ENCODE measurements at places on chromosomes 4 and X. TPM values are rescaled to one million over a fixed set of nuclear protein-coding genes. Genes with fewer than 3 reads are reported as not detected.
A peak's percentile ranks its signal among the peaks of the same experiment; 100 is the strongest.

COL4A6 gene
- total RNA-seq: 0.28 TPM

TLR10 gene
- total RNA-seq: not detected

NOX1 gene
- total RNA-seq: not detected

GAGE13 gene
- total RNA-seq: not detected

PABPC4L gene
- 0.72 TPM for total RNA-seq

STOX2 gene
- total RNA-seq: 5.4 TPM

C4orf51 gene
- total RNA-seq: not detected

MEPE gene
- total RNA-seq: not detected

GPRASP2 gene
- total RNA-seq: 24.7 TPM

- H3K36me3 ChIP-seq: no peaks in the 10 kb centered on the region
- no peak overlapping the region for H3K27ac ChIP-seq
- DNase-seq: no peak
- no peaks in the 10 kb centered on the region for H3K27me3 ChIP-seq
- H3K4me1 ChIP-seq: no peaks in the 10 kb centered on the region
Measured at GRCh38 chr4:33218238-33218637, 2498.1 kb downstream of the PCDH7 start.

GRCh38 chrX:915427-916229 lies 285.0 kb downstream of the SHOX start:
- H3K36me3 ChIP-seq: no peaks in the 10 kb centered on the region
- H3K27ac ChIP-seq: no peak overlapping the region
- DNase-seq: no peak
- H3K27me3 ChIP-seq: no peaks in the 10 kb centered on the region

DNA sequence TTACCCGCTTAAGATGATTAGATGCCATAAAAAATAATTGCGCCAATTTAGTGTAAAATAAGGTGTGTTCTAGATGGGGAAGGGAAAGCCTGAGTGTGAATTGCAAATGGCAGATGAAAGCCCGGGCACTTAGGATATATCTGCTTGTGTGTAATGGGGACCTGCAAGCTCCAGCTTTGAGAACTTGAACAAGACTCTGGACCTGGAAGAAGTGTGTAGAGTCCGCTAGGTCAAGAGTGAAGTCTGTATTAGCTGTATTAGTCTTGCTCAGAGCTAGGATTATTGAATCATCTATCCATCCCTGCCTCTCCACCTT lies 4.2 kb downstream of the NEUROG2 start:
- H3K36me3 ChIP-seq: no peaks in the 10 kb centered on the region
- H3K4me1 ChIP-seq: peaks cover 5% of the 10 kb centered on the region
- no peak for DNase-seq
- H3K27me3 ChIP-seq: peaks cover 84% of the 10 kb centered on the region

DNA sequence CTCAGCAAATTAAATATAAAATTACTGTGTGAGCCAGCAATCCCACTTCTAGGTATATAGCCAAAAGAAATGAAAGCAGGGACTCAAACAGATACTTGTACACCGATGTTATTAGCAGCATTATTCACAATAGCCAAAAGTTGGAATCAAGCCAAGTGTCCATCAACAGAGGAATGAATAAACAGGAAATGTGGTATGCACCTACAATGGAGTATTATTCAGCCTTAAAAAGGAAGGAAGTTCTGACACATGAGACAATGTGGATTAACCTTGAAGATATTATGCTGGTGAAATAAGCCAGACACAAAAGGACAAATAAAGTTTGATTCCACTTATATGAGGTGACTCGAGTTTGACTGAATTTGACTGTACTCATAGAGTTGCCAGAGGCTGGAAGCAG lies 108.3 kb upstream of the DUSP21 start:
- no peaks in the 10 kb centered on the region for H3K36me3 ChIP-seq
- H3K27ac ChIP-seq: no peak overlapping the region
- no peaks in the 10 kb centered on the region for H3K4me1 ChIP-seq

DNA sequence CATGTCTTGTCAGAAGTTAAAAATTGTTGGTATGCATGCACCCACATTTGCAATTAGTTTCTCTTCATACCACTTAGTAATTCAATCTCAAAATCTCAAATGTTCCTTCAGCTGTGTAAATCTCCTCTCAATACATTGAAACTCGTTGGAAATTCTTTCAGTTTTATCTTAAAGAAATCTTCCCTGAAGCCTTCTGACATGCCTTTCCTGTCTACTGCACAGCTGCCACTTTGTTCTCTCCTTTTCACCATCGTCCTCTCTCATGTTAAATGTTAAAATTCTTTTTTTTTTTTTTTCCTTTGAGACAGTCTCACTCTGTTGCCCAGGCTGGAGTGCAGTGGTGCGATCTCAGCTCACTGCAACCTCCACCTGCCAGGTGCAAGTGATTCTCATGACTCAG lies 30.9 kb downstream of the MCUB start:
- H3K27me3 ChIP-seq: no peaks in the 10 kb centered on the region
- no peaks in the 10 kb centered on the region for H3K36me3 ChIP-seq
- no peak overlapping the region for H3K27ac ChIP-seq
- H3K4me3 ChIP-seq: no peak overlapping the region

DNA sequence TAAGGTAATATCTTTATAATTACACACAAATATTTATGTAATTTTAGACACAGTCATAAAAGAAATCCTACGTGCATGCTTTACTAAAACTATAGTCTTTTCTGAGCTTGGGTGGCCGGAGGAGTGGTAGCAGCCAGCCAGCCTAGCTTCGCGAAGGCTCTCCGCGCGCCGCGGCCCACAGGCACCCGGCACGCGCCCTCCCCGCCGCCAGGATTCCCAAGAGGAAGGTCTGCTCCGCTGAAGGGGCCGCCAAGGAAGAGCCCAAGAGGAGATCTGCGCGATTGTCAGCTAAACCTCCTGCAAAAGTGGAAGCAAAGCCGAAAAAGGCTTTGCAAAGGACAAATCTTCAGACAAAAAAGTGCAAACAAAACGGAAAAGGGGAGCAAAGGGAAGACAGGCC lies 8.7 kb upstream of the PJA1 start:
- no peak for DNase-seq
- no peak overlapping the region for H3K4me3 ChIP-seq
- H3K36me3 ChIP-seq: no peaks in the 10 kb centered on the region
- peaks cover 24% of the 10 kb centered on the region for H3K27me3 ChIP-seq

GRCh38 chr4:141133999-141134995 lies 1.0 kb upstream of the RNF150 start:
- H3K36me3 ChIP-seq: no peaks in the 10 kb centered on the region
- H3K27ac ChIP-seq: no peak overlapping the region
- H3K27me3 ChIP-seq: 0 out of 2 replicates have a peak, but pooled peaks cover 2% of the 10 kb centered on the region

GRCh38 chrX:76148041-76148665 lies 24.7 kb upstream of the PBDC1 start:
- peaks cover 2% of the 10 kb centered on the region for H3K4me1 ChIP-seq
- peak overlapping the region; percentile 95 for H3K27ac ChIP-seq
- no peaks in the 10 kb centered on the region for H3K27me3 ChIP-seq
- no peaks in the 10 kb centered on the region for H3K36me3 ChIP-seq

- DNase-seq: peak; percentile 69
- no peak overlapping the region for H3K27ac ChIP-seq
- peaks cover 34% of the 10 kb centered on the region for H3K36me3 ChIP-seq
- H3K4me1 ChIP-seq: no peaks in the 10 kb centered on the region
Measured at GRCh38 chrX:149495573-149496071, 9.5 kb downstream of the IDS start.

DNA sequence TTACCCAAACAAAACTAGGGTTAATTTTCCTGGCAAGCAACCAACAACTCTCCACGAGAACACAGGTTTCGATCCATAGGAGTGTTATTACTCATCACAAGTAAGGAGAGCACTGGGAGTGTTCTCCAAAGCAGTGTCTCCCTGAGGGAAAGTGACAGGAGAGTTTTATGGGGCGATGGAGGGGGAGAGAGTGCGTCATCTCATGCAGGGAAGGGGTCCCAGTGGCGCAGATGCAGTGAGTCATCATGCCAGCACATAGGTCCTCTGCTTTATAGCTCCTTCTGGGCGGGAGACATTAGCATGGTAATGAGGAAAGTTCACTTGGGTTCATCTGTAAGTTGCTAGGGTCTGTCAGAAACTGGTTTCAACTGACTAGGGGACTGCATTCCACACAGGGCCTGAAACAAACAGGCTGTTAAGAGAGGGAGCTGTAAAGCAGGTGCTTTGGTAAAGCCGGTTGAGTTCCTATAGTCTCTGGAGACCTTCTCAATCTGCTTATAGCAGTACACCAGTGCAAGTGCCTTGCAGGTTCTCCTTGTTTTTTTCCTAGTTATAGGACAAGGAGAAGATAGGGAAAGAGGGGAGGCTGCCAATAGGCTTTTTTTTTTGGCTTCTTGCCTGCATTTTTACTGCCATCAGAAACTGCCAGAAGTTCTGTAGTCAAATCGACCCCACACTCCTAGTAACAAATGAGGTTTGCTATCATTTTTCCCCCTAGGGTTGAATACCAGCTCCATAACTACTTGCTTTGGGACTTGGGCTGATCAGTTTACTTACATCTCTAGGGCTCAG lies 12.8 kb upstream of the BOD1L1 start:
- no peak overlapping the region for H3K27ac ChIP-seq
- peaks cover 9% of the 10 kb centered on the region for H3K4me1 ChIP-seq
- no peaks in the 10 kb centered on the region for H3K27me3 ChIP-seq
- DNase-seq: peak; percentile 88
- no peak overlapping the region for H3K4me3 ChIP-seq

DNA sequence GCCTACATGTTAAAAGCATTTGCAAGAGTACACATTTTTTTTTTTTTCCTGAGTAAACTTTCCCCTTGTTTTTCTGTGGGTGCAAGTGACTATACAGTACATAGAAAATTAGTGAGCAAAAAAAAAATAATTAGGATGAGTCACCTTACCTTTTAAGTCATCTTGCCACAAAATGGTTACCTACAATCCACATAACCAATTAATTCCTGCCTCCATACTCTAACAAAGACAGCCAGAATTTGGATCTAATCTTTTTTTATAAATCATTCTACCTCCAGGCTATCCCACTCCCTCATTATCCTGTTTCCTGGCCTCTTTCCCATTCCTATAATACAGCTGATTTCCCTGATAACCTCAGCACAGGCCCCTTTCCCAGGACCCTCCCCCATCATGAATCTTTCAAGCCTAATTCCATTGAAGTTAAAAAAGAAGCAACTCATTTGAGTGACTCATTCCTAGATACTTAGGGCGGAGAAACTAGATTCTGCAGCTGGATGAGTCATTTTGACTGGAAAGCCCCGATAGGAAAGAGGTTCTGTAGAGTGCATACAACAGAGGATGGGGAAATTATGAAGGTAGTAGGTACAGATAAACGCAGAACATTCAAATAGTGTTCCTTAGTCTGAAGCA lies 128.2 kb downstream of the C4orf51 start:
- H3K4me3 ChIP-seq: no peak overlapping the region
- peak overlapping the region; percentile 85 for H3K27ac ChIP-seq
- H3K27me3 ChIP-seq: no peaks in the 10 kb centered on the region
- H3K36me3 ChIP-seq: peaks cover 7% of the 10 kb centered on the region

GRCh38 chrX:109926743-109927662 lies 75.9 kb upstream of the TMEM164 start:
- no peak overlapping the region for H3K27ac ChIP-seq
- no peak for DNase-seq
- no peaks in the 10 kb centered on the region for H3K4me1 ChIP-seq
- H3K27me3 ChIP-seq: peaks cover 25% of the 10 kb centered on the region
- no peaks in the 10 kb centered on the region for H3K36me3 ChIP-seq

GRCh38 chrX:119753639-119754257 lies 4.6 kb upstream of the SOWAHD start:
- no peak overlapping the region for H3K27ac ChIP-seq
- no peak overlapping the region for H3K4me3 ChIP-seq
- H3K36me3 ChIP-seq: no peaks in the 10 kb centered on the region
- H3K4me1 ChIP-seq: peaks cover 3% of the 10 kb centered on the region
- no peaks in the 10 kb centered on the region for H3K27me3 ChIP-seq
- peak; percentile 24 for DNase-seq

DNA sequence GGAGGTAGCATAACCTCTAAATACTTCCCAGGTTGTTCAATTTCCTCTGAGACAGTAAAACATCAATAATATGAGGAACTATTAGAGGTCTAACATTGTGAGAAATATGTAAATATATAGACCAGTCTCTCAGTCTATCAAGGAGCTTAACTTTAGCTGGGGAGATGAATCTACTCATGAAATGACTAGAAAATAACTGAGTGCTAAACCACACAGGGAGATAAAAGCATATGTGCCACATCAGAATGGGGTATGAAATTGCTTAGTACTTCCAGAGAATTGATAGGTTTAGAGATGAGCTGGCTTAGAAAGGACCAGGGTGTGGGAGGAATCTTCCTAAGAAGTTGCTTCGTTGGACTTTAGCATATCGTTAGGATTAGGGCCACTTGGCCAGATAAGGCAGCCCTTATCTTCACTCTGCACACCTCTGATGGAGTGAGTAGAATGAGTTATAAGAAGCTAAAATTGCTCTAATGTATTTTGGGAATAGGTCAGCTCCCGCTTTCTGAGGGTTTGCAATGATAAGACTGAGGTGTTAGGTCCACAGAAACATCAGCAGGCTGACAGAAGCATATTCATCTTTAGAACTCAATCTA lies 299.2 kb downstream of the UNC5C start:
- H3K27ac ChIP-seq: no peak overlapping the region
- H3K4me1 ChIP-seq: no peaks in the 10 kb centered on the region
- H3K27me3 ChIP-seq: no peaks in the 10 kb centered on the region
- DNase-seq: no peak
- no peak overlapping the region for H3K4me3 ChIP-seq

DNA sequence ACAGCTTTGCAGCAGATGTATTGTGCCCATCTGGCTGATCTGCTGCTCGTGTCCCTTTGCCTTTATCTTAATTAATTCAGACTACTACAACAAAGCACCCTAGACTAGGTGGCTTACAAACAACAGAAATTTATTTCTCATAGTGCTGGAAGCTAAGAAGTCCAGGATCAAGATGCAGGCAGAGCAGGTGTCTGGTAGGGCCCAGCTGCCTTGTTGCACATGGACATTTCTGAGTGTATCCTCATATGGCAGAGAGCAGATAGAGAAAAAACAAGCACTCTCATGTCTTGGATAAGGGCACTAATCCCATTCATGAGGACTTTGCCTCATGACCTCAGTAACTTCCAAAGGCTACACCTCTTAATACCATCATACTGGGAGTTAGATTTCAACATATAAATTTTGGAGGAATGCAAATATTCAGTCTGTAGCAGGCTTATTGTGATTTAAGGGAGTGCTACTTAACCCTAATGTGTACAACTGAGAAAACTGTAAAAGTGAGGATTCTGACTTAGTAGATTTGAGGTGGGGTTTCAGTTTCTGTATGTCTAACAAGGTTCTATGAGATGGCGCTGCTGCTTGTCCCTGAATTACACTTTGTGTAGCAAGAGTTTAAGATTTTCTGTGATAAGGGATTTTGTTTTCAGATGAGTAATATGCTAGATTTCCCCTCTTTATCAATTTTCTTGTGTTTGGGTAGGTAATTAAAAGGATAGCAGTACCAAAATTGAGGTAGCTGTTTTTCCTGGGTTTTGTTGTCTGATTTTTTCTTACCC lies 473.2 kb upstream of the TECRL start:
- H3K4me3 ChIP-seq: no peak overlapping the region
- DNase-seq: no peak
- no peaks in the 10 kb centered on the region for H3K36me3 ChIP-seq
- H3K27ac ChIP-seq: no peak overlapping the region
- H3K4me1 ChIP-seq: no peaks in the 10 kb centered on the region
- H3K27me3 ChIP-seq: no peaks in the 10 kb centered on the region

Measured in IMR-90 (cell line).